Activated CD4-positive, CD25-positive, alpha-beta regulatory T cell (primary cell): ENCODE measurements at places on chromosomes 5 and 9.

GRCh38 chr9:70020217-70020616 lies 23.4 kb upstream of the MAMDC2 start:
- no peak for DNase-seq

DNA sequence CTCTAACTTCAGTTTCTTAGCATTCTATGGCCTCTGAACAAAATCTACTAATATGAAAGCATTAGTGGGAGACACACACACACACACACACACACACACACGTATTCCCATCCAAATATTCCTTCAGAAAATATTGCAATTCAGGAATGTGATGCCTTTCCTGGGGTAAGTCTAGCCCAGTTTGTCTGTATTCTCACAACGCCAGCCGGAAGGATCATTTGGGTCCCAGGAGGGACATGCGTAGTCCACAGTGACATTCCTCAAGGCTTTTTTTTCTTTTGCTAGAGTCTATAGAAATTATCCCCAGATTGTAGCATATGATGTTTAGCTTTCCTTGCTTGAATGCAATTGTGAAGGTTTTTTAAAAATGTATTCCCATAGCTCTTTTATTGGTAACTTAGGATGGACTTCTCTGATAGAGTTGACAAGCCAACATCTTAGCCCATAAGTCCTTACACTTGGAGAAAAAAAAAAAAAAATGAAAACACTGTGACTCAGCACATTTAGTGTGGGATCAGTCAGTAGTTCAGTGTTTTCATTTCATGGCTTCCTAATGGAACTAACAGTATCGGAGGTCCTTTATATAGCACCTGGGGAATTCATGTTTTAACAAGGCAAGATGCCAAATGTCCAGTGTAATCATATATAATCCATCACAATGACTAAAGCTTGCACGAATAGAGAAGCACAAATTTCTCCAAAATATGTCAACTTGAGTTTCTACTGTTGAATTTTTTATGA lies 316.5 kb downstream of the DIRAS2 start:
- no peak for DNase-seq

- DNase-seq = no peak
Observed at GRCh38 chr5:14211818-14212803, 69.0 kb downstream of the TRIO start.

DNA sequence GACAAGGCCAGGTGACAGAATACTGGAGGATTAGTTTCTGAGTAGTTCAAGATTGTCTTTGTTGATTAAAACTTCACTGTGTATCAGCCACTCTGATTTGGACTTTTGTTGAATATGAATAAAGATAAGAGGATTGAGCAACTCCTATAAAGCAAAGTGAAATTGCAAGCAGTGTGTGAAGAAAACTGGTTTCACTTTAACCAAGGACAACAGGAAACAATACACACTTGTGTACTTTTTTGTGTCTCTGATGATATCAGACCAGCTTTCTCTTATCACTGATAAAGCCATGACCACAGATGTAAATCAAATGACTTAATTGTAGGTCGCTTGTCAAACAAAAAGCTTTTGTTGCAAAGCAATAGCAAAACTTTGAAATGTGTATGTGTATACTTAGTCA lies 268.6 kb downstream of the FER start:
- no peak for DNase-seq

DNA sequence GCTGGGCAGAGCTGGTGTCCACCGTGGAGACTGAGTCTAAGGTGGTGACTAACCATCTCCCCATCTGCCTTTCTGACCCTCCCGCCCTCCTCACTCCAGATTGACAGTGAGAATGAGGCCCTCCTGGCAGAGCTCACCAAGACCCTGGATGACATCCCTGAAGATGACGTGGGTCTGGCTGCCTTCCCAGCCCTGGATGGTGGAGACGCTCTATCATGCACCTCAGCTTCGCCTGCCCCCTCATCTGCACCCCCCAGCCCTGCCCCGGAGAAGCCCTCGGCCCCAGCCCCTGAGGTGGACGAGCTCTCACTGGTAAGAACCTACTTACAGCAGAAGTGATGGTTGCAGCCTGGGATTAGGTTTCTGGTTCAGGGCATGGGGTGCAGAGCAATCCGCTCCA lies 96.5 kb downstream of the PPARGC1B start:
- no peak for DNase-seq

DNA sequence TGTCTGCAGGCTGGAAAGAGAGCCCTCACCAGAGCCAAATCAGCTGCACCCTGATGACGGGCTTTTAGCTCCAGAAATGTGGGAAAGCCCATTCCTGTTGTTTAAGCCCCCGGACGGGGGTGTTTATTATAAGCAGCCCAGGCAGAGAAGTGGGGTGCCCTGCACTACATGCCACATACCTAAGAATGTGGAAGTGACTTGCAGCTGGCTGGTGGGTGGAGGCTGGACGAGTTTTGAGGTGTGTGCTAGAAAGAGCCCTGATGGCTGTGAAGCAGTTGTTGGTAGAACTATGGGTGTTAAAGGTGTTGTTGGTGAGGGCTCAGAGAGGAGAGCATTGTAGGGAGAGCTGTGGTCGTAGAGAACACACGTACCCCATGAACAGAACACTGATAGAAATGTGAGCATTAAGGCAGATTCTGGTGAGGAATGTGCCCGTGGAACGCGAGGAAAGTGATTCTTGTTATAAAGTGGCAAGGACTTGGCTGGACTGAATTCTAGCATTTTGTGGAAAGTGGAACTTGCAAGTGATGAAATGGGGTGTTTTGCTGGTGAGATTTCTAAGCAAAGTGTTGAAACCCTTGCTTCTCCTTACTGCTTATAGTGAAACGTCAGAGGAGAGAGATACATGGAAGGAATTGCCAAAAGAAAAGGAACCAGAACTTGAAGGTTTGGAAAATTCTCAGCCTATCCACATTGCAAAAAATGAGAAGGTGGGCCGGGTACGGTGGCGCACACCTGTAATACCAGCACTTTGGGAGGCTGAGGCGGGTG lies 38.9 kb downstream of the AHRR start:
- no peak for DNase-seq

GRCh38 chr5:83281176-83281575 lies 190.4 kb upstream of the VCAN start:
- DNase-seq = no peak

- DNase-seq = no peak
Observed at GRCh38 chr5:16456103-16456832, 9.3 kb downstream of the ZNF622 start.

- no peak for DNase-seq
Observed at GRCh38 chr9:20426019-20426418, 196.3 kb downstream of the MLLT3 start.

DNA sequence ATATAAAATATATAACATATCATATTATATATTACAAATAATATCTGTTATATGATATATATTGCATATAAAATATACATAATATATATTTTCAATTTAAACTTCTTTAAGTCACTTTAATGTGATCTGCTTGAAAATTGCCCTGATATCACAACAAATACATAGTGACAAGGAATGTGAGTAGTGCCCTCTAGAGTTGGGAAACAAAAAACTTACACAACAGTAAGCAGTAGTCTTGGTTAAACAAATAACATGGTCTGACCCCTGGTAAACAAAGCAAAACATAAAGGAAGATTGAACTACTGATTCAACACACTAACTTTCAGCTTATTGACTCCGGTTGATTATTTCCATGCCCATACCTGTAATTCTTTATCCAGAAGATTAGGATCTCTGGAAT lies 188.3 kb upstream of the NMUR2 start:
- no peak for DNase-seq

DNA sequence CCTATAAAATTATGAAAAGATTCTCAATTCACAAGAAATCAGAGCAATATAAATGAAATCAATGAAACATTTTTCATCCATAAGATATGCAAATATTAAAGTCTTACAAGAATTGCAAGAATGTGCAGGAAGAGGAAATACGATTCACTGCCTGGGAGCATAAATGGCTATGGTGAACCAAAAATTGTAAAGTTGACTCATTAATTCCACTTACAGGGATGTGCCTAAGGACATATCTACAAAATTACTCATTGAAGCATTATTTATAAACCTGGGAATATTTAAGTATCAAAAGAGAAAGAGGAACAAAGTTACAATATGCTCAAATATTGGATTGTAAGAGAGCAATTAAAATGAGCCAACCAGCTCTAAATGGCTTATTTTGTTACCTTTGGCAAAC lies 6.9 kb upstream of the NIPSNAP3A start:
- no peak for DNase-seq

- no peak for DNase-seq
Observed at GRCh38 chr5:157475432-157475831, 15.4 kb downstream of the NIPAL4 start.

GRCh38 chr5:177314376-177315342 lies 3.0 kb upstream of the MXD3 start:
- no peak for DNase-seq

- no peak for DNase-seq
Observed at GRCh38 chr5:107195890-107196395, 474.8 kb downstream of the EFNA5 start.

GRCh38 chr9:74887041-74887980 lies at the start of gene TRPM6:
TSS of gene TRPM6 (minus strand) at chr9:74887921. CDS start at chr9:74887856, 65 bp downstream.
- no peak for DNase-seq

GRCh38 chr5:95081500-95081960 lies 203.4 kb downstream of the MCTP1 start:
- no peak for DNase-seq

DNA sequence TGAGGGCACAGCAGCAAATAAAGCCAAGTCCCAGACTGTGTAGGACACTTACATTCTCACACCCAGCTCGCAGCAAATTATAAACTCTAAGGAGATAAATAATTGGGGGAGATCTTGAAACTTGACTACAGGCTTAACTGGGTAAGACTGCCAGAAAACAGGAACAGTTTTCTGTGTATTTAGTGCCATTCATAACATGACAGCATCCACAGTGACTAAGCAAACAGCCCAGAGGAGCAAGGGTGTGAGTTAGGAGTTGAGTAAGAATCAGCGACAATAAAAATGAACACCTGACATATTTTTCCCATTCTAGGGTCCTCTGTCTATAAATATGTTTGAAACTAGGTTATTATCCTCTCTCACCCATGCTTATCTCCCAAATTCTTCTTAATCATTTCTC lies 370.9 kb upstream of the WWC1 start:
- no peak for DNase-seq

GRCh38 chr5:56465769-56466135 lies 232.6 kb upstream of the ANKRD55 start:
- DNase-seq = no peak
